ENCODE measurements at places on chromosomes 5 and 9.
A peak's percentile ranks its signal among the peaks of the same experiment; 100 is the strongest.

DNA sequence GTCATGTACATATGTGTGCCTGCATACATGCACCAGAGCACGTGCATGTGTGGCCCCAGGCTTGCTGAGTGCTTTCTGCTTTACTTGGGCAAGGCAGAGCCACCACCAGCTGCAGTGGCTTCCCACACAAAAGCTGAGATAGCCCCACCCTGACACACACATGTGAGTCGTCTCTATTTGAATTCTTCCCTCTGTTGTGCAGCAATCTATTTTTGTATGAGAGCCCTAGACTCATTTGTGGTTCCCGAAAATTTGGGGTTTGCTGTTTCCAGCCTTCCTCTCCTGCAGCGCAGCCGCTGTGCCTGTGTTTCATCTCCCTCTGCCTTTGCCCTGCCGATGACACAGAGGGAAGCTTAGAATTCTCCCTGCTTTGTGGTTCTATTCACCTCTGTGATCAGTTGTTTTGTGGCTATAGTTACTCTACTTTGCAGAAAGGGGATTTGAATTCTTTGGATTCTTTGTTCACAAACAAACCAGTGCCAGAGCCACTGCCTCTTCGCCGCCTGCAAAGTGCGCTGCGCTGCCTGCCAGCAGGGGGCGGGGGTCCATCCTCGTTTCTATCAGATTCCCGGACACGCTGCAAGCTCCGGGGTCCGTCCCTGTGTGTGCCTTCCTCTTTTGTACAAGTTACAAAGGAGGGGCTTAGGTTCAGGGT lies 95.8 kb upstream of the DAP start:
- no peak overlapping the region for H3K4me3 ChIP-seq
- no peaks in the 10 kb centered on the region for H3K36me3 ChIP-seq
- H3K27me3 ChIP-seq, result peaks cover 14% of the 10 kb centered on the region
- H3K27ac ChIP-seq, result no peak overlapping the region
- H3K4me1 ChIP-seq, result peaks cover 12% of the 10 kb centered on the region

DNA sequence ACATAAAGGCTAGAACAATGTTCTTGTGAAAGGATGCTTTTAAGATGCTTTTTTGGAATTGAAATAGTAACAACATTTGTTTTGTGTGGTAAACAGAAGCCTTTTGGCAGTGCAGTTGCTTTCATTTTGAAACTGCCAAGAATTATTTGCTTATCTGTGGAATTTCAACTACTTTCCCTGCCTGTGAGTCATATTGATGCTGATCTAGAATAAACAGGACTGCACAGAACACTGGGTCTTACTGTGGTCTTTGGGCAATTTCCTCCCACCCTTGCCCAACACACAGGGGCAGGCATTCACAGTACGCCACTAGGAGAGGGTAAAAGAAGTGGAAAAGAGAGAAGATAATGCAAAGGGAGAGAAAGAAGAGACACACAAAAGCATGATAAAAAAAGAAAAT lies 483.7 kb downstream of the ELAVL2 start:
- DNase-seq, result peak; percentile 39
- H3K4me1 ChIP-seq, result no peaks in the 10 kb centered on the region
- H3K27ac ChIP-seq, result no peak overlapping the region
- H3K27me3 ChIP-seq, result no peaks in the 10 kb centered on the region
- no peak overlapping the region for H3K4me3 ChIP-seq

DNA sequence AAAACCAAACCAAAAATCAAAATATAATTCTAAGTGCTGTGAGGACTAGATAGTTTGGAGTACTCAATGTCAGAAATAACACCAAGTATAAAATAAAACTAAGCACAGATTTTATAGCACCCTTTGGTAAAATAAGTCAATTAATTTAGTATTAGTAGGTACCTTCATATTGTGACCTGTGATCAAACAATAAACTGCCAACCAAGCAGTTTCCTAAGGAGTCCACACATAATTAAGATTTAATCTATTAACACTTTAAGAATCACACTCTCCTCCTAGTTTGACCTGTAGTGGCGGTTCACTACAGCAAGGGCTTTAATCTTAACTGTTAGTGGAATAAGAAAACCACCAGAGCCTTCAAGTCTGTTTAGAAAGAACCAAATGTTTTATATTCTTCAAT lies 2.8 kb downstream of the HNRNPK start:
- DNase-seq, result no peak
- peaks cover 4% of the 10 kb centered on the region for H3K4me1 ChIP-seq
- no peak overlapping the region for H3K27ac ChIP-seq

- no peak for DNase-seq
- no peaks in the 10 kb centered on the region for H3K36me3 ChIP-seq
- H3K4me1 ChIP-seq, result no peaks in the 10 kb centered on the region
- H3K4me3 ChIP-seq, result no peak overlapping the region
Measured at GRCh38 chr5:64666078-64666477, 24.2 kb upstream of the SHISAL2B start.

- no peaks in the 10 kb centered on the region for H3K36me3 ChIP-seq
- H3K4me1 ChIP-seq, result no peaks in the 10 kb centered on the region
- DNase-seq, result no peak
- no peak overlapping the region for H3K27ac ChIP-seq
Measured at GRCh38 chr9:99628285-99628684, 193.4 kb upstream of the NR4A3 start.

- no peaks in the 10 kb centered on the region for H3K27me3 ChIP-seq
- H3K36me3 ChIP-seq, result no peaks in the 10 kb centered on the region
- no peak overlapping the region for H3K4me3 ChIP-seq
- no peak overlapping the region for H3K27ac ChIP-seq
- H3K4me1 ChIP-seq, result no peaks in the 10 kb centered on the region
Measured at GRCh38 chr5:55856516-55857246, 5.5 kb downstream of the IL31RA start.

- no peak for DNase-seq
- H3K27ac ChIP-seq, result no peak overlapping the region
- no peaks in the 10 kb centered on the region for H3K27me3 ChIP-seq
- no peaks in the 10 kb centered on the region for H3K4me1 ChIP-seq
- H3K36me3 ChIP-seq, result no peaks in the 10 kb centered on the region
Measured at GRCh38 chr9:137851516-137852267, 25.9 kb upstream of the CACNA1B start.

- no peaks in the 10 kb centered on the region for H3K4me1 ChIP-seq
- DNase-seq, result no peak
- no peak overlapping the region for H3K27ac ChIP-seq
- no peaks in the 10 kb centered on the region for H3K36me3 ChIP-seq
Measured at GRCh38 chr5:109756543-109757185, 66.9 kb downstream of the MAN2A1 start.

DNA sequence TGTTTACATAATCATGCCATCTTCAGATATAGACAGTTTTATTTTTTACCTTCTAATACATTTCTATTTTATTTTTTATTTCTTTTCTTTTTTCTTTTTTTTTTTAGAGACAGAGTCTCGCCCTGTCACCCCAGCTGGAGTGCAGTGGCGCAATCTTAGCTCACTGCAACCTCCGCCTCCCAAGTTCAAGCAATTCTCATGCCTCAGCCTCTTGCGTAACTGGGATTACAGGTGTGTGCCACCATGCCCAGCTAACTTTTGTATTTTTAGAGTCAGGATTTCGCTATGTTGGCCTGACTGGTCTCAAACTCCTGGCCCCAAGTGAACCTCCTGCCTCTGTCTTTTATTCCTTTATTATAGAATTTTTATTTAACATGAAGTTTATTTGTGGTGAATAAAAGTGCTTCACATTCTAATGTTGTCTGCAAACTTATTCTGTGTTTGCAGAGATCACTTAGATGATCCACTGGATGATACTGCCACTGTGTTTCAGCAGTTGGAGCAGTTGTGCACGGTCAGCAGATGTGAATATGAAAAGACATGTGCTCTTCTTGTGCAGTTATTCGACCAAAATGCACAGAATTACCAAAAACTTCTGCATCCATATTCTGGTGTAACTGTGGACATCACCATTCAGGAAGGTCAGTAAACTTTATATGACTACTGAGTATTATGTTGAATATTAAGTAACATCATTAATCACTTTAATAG lies 62.2 kb downstream of the RANBP17 start:
- H3K36me3 ChIP-seq, result no peaks in the 10 kb centered on the region
- H3K4me1 ChIP-seq, result no peaks in the 10 kb centered on the region
- DNase-seq, result no peak
- H3K27me3 ChIP-seq, result no peaks in the 10 kb centered on the region

DNA sequence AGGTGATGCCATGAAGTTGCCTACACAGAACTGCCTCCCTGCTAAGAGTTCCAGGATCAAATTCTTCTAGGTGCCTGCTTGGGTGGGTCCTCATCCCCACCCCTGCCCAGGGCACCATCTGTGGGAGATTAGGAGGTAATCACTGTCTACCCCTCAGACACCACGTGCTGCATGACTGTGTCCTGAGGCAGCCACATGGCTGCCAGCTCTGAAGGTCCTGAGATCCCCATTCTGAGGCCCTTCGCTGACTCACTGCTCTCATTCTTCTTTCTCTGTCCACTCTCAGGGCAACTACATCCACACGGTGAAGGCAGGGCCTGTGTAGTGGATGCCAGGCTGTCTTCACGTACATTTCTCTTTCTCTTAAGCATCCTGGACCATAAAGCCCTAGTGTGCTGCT lies 222.9 kb upstream of the ANKRD55 start:
- H3K36me3 ChIP-seq, result no peaks in the 10 kb centered on the region
- H3K27me3 ChIP-seq, result no peaks in the 10 kb centered on the region
- no peak overlapping the region for H3K4me3 ChIP-seq
- no peaks in the 10 kb centered on the region for H3K4me1 ChIP-seq
- no peak overlapping the region for H3K27ac ChIP-seq

- DNase-seq, result no peak
- no peak overlapping the region for H3K27ac ChIP-seq
- H3K4me3 ChIP-seq, result no peak overlapping the region
- no peaks in the 10 kb centered on the region for H3K4me1 ChIP-seq
- no peaks in the 10 kb centered on the region for H3K27me3 ChIP-seq
Measured at GRCh38 chr9:120242116-120242811, 337.7 kb downstream of the CDK5RAP2 start.

DNA sequence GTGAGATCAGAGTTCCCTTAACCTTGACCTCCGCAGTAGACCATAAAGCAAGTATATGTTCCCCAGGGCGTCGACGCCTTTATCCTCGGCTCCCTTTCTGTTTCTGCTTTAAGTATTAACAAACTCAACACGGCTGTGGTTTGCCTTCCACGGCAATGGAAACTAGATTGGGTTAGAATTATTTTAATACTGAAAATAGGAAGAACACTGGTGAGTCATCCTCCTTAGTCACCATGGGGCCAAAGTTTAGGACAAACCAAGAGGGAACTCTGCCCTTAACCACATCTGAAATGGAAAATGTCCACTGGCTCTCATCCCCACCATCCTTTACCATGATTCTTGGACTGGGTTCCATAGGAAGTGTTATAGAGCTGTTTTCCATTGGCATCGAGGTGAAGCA lies 386.1 kb downstream of the ACTL7B start:
- DNase-seq, result no peak
- H3K36me3 ChIP-seq, result no peaks in the 10 kb centered on the region
- H3K4me3 ChIP-seq, result no peak overlapping the region
- H3K4me1 ChIP-seq, result peaks cover 6% of the 10 kb centered on the region

DNA sequence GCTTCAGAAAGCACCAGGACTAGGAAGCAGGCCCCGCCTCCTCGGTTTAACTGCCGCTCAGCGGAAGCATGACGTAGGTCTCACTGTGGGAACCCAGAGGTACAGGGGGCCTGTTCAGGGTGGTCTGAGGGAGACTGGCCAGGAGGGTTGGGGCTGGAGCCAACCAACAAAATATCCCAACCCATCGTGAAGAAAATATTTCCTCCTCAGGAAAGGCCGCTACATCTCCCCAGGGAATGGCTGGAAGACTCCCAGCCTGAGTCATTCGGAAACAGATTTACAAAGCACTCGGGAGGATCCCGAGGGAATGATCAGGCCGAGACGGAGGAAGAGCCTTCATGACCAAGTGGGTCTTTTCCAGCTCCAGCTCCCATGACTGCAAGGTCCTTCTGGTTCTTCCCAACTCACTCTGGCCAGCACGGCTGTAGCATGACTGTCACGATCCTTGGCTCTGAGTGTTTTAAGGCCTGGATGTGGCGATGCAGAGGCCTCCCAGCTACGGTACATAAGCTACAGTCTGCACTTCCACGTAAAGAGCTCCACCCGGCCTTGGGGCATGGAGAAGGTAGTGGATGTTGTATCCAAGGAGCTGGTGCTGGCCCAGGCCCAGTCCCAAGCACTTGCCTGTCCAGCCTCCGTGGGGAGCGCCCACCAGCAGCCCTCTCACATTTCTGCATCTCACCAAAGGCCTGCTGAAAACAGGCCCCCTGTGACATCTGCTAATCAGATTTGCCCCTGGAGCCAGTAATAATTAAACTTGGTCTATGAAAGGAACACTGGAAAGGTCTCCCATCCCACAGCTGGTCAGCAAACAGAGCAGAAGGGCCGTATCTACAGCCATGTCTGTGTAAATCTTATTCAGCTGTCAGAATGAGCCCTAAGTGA lies 100.6 kb downstream of the LHFPL2 start:
- peaks cover 11% of the 10 kb centered on the region for H3K4me1 ChIP-seq
- H3K36me3 ChIP-seq, result no peaks in the 10 kb centered on the region
- H3K27me3 ChIP-seq, result no peaks in the 10 kb centered on the region
- no peak for DNase-seq

GRCh38 chr5:55714749-55715148 lies 2.6 kb upstream of the SLC38A9 start:
- H3K4me1 ChIP-seq, result peaks cover 18% of the 10 kb centered on the region
- no peak overlapping the region for H3K4me3 ChIP-seq
- DNase-seq, result no peak
- H3K27ac ChIP-seq, result no peak overlapping the region
- no peaks in the 10 kb centered on the region for H3K36me3 ChIP-seq

- peak overlapping the region; percentile 6 for H3K27ac ChIP-seq
- no peak overlapping the region for H3K4me3 ChIP-seq
- no peaks in the 10 kb centered on the region for H3K27me3 ChIP-seq
- peaks cover 12% of the 10 kb centered on the region for H3K4me1 ChIP-seq
- DNase-seq, result peak; percentile 41
Measured at GRCh38 chr9:37938121-37938891, 34.4 kb upstream of the SLC25A51 start.

- H3K27me3 ChIP-seq, result no peaks in the 10 kb centered on the region
- no peaks in the 10 kb centered on the region for H3K36me3 ChIP-seq
- peaks cover 6% of the 10 kb centered on the region for H3K4me1 ChIP-seq
- H3K4me3 ChIP-seq, result no peak overlapping the region
Measured at GRCh38 chr5:135437796-135438560, 9.2 kb downstream of the DCANP1 start.

DNA sequence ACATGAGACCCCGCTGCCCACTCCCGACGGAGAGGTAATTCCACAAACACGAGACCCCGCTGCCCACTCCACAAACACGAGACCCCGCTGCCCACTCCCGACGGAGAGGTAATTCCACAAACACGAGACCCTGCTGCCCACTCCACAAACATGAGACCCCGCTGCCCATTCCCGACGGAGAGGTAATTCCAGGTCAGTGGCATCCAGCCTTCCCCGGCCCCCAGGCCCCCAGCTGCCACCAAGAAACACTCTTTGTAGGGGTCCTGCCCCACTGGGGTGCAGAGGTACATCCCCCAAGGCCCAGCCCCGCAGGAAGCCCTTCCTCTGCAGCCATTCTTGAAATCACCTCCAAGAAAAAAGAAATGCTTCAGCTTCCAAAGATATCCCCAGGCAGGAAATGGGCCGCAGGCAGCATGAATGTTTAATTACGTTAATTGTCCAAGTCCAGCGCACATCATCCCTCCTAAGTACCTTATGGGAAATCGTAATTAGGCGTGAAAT lies 115.9 kb downstream of the ADAMTS2 start:
- no peak overlapping the region for H3K27ac ChIP-seq
- no peak overlapping the region for H3K4me3 ChIP-seq

GRCh38 chr9:123234853-123235252 lies 33.5 kb downstream of the STRBP start:
- H3K4me3 ChIP-seq, result no peak overlapping the region

Measured in left lung (tissue), 14 donors.